NCI-H2227 treated with DMSO at 0.1 percent for 48 hours (cell line): ENCODE measurements at places on chromosomes 1 and 21.
A peak's percentile ranks its signal among the peaks of the same experiment; 100 is the strongest.

DNA sequence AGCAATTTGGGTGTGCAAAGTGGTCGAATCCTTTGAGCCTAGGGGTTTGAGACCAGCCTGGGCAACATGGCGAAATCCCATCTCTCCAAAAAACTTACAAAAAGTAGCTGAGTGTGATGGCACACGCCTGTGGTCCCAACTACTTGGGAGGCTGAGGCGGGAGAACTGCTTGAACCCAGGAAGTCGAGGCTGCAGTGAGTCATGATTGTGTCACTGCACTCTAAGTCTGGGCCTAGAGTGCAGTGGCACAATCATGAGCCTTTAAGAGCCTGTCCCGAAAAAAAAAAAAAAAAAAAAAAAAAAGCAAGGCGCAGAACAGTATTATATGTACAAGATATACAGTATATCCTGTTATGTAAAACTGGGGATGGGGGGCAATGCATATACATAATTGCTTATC is 25.1 kb upstream of the HTR1D start:
- DNase-seq, result no peak

GRCh38 chr1:47003896-47004403 is 19.5 kb upstream of the CYP4X1 start:
- no peak for DNase-seq

DNA sequence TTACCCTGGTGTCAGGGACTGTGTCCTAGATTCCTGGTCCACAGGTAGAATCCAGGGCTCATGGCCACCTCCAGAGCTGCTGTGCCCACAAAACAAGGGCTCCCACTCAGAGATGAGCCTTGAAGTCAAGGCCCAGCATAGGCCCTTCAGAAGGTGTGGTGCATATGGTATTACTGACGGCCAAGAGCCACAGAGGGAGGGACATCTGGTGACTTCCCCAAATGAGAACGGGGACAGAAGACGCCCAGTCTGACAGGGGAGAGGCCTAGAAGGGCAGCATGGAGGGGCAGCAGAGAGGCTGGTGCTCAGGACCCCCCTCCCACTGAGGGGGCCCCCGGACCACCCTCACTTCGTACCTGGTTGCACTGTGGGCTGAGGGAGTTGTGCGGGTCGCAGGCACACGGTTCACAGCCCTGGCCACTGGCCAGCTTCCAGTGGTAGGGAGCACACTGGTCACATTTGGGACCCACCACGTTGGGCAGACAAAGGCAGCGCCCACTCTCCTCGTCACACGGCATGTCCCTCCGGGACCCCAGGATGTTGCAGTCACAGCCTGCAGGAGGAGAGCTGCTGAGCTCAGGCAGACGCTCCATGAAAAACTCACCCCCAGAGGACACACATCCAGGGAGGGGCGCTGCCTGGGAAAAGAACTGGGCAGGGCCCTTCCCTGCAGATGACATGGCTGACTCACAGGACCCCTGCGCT is 25.0 kb downstream of the LAMB3 start:
- DNase-seq, result no peak

- DNase-seq, result no peak
Measured at GRCh38 chr1:14704846-14705245, 106.4 kb downstream of the KAZN start.

- no peak for DNase-seq
Measured at GRCh38 chr1:171081763-171082201, 8.9 kb upstream of the FMO3 start.

GRCh38 chr1:165367375-165367993 is 11.0 kb upstream of the LMX1A start:
- DNase-seq, result peak; percentile 70

- DNase-seq, result no peak
Measured at GRCh38 chr1:188599313-188599712, 1770.6 kb downstream of the PLA2G4A start.

DNA sequence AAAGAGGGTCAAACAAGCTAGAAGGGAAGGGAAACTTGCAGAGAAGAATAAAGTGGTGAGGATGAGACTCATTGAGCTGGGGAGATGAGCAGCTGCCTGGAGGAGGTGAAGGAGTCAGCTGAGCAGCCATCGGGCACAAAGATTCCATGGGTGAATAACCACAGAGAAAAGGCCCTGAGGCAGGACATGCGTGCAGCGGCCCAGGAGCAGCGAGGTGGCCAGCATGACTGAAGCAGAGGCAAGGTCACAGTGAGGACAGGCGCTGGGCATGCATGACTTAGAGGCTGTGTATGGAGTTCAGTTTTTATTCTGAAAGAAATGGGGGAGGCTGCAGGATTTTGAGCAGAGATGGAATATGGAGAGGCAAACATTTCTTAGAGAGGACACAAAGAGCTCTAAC is 24.9 kb downstream of the OLFML2B start:
- DNase-seq, result no peak

DNA sequence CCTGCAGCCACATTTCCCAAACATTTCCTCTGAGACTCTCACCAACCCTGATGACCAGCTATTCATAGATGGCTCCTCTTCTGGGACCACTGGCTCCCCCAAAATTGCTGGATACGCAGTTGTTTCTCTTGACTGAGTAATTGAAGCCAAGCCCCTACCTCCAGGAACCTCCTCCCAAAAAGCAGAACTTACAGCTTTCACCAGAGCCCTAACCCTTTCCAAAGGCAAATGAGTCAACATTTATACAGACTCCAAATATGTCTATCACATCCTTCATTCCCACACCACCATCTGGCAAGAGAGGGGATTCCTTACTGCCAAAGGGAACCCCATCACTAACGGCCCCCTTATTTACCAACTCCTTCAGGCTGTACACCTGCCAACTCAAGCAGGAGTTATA is 20.3 kb upstream of the CA6 start:
- DNase-seq, result no peak

GRCh38 chr21:25234857-25235801 is 372.2 kb downstream of the MRPL39 start:
- no peak for DNase-seq

- DNase-seq, result no peak
Measured at GRCh38 chr1:56541408-56541807, 38.0 kb downstream of the PLPP3 start.

GRCh38 chr1:82934074-82934473 is 1064.9 kb downstream of the TTLL7 start:
- DNase-seq, result no peak

GRCh38 chr1:165169028-165169427 is 187.5 kb downstream of the LMX1A start:
- DNase-seq, result no peak

DNA sequence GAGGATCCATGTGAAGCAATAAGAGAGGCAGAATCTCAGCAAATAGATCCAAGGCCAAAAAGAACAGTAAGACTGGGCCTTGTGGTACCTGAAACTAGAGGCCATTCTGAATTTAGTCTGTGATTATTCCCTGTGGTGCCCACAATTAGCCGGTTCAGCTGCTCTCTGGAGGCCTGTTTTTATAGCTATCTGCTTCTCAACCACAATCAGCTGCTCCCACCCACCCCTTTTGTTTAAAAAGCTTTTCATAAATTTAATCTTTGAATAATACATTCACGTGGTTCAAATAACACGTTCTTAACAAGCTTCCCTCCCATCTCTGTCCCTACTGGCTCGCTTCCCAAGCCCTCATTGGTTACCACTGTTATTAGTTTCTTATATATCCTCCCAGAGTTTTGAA is 18.0 kb downstream of the UBE2T start:
- peak; percentile 34 for DNase-seq

DNA sequence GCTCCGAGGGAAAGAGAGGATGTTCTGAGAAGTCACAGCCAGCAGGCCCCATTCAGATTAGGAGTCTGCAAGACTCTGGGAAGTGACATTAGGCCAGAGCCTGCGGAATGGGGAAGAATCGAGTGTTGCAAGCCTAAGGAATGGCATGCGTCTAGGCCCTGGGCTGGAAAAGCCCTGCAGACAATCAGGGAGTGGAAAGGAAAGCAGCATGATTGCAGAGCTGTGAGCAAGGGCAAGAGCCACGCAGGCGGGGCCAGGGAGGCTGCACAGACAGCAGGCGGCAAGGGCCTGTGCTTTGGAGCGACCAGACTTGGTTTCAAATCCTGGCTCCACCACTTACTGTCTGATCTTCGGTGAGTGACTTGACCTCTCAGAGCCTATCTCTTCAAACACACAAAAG is 118.2 kb downstream of the RRAGC start:
- DNase-seq, result no peak

DNA sequence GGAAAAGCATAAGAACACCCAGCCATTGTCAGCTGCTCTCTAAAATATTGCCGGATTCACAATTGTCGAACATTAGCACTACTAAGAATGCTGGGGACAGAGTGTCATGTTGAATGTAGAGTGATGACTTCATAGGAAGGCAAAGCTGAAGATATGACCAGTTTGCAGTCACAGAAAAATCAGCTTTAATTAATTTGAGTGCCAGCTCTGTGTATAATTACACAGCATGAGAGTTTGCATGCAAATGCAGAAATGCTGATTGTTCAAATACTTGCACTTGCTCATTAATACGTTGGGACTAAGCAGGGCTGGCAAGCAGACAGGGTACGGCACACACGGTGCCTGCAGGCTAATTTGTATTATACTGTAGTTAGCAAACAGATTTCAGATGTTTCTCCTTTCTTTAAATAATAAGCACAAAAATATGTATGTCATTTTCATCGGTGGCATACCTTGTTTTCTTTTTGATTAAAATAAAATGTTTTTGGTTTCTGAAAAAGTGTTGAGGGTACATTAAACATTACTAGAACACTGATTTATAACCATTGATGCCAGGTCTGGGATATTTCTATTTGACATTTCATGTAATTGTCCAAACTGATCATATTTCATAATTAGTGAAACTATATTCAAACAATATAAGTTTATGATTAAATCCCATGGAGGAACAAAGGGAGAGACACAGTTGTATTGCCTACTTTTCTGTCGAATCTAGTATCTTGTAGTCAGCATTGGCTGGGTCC is 99.8 kb upstream of the ADGRL2 start:
- DNase-seq, result no peak

- DNase-seq, result no peak
Measured at GRCh38 chr1:43197343-43198127, 25.4 kb downstream of the CFAP57 start.

DNA sequence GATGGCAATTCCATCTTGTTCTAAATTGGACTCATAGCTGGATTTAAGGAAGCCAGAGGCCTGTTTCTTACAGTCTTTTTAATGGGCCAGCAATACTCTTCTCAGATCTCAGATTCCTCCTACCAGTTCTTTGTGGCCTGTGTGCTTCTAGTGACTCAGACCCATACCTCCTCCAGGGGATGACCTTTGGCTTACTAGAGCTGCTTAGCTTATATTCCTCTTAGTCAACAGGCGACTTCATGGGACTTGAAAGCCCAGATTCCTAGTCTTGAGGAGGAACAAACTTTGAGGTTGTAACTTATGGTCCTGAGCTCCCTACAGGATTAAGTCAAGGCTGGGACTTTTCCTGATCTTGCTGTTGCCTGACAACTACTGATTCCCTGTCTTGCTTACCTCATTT is 12.4 kb upstream of the PAPPA2 start:
- no peak for DNase-seq

DNA sequence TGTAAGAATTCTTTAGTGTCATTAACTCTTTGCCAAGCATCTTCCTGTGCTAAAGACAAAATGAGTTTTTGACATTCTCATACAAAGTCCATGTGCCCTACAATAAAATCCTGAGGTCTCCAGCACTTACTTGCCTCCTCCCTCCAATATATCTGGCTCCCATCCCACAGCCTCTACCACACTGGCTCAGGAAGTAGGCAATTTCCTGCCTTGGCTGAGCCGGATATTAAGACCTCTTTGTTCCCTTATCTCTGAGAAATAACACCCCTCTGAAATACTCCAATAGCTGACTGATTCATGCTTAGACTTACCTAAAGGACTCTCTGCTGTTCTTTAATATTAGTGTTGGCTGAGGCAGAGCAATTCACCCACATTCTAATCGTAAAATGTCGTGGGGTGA is 37.6 kb upstream of the GORAB start:
- peak; percentile 17 for DNase-seq

- no peak for DNase-seq
Measured at GRCh38 chr1:22491995-22492715, 40.5 kb downstream of the ZBTB40 start.

GRCh38 chr21:43916691-43917514 is 51.9 kb downstream of the AGPAT3 start:
- no peak for DNase-seq

DNA sequence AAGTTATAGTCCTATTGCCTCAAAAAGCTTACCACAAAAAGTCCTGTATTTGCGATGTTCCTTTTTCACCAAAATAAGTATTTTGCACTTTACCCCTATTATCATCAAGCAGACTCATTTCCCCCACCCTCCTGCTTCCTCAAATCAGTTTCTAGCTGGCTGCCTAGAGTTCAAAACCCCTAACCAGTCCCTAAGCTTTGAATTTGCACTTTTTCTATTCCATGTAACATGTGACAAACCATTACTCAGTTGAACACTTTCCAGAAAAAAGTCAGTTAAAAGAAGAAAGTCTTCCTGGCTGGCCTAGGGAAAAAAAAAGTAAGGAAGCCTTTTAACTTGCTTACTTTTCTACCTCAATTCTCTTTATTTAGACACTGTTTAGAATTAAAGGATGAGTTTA is 8.2 kb downstream of the CEP170 start:
- no peak for DNase-seq

GRCh38 chr21:39788383-39788782 is 43.4 kb downstream of the IGSF5 start:
- DNase-seq, result peak; percentile 72

DNA sequence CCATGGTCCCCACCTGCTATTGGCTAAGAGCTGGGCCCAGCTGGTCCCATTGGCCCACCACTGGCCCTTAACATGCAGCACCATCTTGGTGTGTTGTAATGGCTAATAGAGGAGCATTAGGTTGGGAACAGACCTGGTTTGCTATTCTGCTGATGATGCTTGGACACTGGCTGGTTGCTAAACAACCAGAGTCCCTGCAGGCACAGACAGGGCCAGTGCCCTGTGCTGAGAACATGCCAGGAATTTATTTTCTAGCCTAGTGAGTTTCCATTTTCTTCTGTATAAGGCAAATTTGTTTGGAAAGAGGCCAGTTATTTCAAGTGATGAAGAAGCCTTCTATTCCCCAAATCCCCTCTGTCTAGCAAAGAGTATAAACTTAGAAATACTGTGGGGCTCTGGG is 42.9 kb upstream of the TDRD10 start:
- DNase-seq, result no peak

- no peak for DNase-seq
Measured at GRCh38 chr1:171611306-171611705, 10.7 kb upstream of the MYOCOS start.

- no peak for DNase-seq
Measured at GRCh38 chr1:31615414-31615813, 2.1 kb upstream of the HCRTR1 start.
